ENCODE measurements at places on chromosomes 1 and 21. TPM values are rescaled to one million over a fixed set of nuclear protein-coding genes. Genes with fewer than 3 reads are reported as not detected.

Gene AMPD1
- 2.2 TPM for total RNA-seq

Gene ADORA1
- 0.39 TPM for total RNA-seq

Gene KRTAP12-2
- not detected for total RNA-seq

Gene REN
- total RNA-seq: 0.59 TPM

Gene NPR1
- total RNA-seq: 5.2 TPM

Gene C1orf115
- 91.6 TPM for total RNA-seq

Gene MIXL1
- 0.34 TPM for total RNA-seq

Gene SMIM1
- total RNA-seq: 4.6 TPM

Gene MX2
- total RNA-seq: 3.8 TPM

Gene ZNF436
- 13.0 TPM for total RNA-seq

Gene ELAPOR1
- total RNA-seq: 96.7 TPM

DNA sequence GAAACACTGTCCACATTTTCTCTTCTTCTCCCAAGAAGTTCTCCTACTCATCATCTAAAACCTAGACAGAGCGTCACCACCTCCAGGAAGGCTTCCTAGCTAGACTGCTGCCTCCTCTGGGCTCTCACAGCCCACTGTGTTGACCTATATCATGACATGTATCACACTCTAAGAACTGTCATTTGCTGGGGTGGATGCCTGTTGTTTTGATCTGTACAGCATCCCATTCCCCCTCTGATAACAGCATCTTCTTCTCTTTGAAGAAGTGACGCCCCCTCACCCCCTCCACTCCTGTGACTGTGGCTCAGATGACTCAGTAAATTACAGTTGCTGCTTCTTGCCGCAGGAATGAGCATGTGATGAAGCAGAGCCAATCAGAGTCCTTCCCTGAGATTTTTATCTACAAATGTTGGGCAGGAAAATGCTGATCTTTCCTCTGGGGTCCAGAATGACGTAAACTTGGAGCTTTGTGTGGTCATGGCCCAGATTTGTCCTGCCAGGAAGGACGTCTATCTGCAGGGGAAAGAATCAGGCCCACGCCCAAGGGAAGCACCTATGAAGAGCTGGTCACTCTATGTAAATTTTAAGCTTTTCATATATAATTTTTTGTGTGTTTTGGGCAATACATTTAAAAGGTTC is 28.0 kb upstream of the FOXO6 start:
- DNase-seq: no peak

GRCh38 chr1:58576727-58577653 is at the start of gene TACSTD2:
Gene TACSTD2 (minus strand): TSS chr1:58577252. CDS start chr1:58577156, 96 bp downstream.
- peak; percentile 66 for DNase-seq

GRCh38 chr1:213244664-213245091 is 193.6 kb downstream of the RPS6KC1 start:
- DNase-seq: no peak

GRCh38 chr1:94050254-94050653 is 70.7 kb downstream of the ABCA4 start:
- DNase-seq: no peak

GRCh38 chr1:110196917-110197765 is 13.0 kb upstream of the KCNC4 start:
- DNase-seq: peak; percentile 45

GRCh38 chr1:205258261-205258691 is 30.5 kb downstream of the TMCC2 start:
- DNase-seq: no peak

GRCh38 chr1:215987092-215987875 is 420.2 kb downstream of the KCTD3 start:
- no peak for DNase-seq

- no peak for DNase-seq
These were observed 12.0 kb upstream of the SLC35A3 start for GRCh38 chr1:99957818-99958217.

DNA sequence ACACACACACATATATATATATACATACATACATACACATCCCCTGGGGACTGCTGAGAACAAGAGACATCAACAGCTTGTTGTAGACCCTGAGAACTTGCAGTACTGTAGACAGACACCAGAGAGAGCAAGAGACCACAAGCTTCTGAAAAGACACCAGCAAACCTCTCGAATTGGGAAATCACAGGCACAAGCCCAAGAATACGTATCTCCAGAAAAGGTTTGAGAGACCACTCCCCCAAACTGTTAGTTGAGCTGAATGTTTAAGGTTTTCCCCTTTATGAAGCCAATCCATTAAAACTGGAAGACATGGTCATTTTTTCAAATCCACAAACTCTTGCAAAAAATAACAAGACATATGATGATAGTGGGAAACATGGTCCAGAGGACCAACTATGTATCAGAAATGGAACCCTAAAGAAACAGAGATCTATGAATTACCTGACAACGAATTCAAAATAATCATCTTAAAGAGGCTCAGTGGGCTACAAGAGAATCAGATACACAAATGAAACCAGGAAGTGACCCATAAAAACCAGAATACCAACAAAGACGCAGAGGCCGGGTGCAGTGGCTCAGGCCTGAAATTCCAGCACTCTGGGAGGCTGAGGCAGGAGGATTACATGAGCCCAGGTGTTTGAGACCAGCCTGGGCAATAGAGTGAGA is 45.1 kb downstream of the SLC2A1 start:
- DNase-seq: peak; percentile 42
